IPS-NIHi11 (cell line): ENCODE measurements at places on chromosomes 7 and 10.

DNA sequence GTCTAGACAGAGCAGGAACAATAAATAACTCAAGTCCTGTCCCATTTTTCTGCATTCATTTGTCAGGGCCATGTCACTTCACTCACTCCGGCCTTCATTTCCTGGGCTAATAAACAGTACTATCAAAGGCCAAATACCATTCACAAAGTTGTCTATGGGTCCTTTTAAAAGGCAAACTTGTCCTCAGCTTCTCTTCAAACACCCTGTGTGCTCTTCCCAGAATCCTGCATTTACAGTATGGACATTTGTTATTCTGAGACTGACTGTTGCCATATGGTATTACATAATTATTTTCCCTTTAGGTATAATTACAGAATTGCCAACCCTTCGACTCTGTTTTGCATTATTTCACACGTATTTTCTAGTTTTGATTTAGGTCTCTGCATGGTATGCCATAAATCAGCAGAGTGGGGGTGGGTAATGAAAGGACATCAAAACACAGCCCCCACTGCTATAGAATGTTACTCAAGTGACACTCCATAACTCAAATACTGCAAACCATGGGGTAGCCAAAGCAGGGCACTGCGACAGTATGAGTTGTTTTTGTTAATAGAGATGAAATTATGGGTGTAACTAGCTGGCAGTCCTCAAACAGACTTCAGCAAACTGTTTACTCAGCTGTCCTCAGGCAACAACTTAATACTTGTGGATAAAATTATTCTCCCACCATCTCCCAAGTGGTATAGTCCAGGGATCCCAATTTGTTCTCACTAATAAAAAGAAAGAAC, 183.7 kb downstream of the TRIL start:
- DNase-seq: no peak

GRCh38 chr10:49288341-49289065, 10.5 kb upstream of the C10orf71 start:
- no peak for DNase-seq

- DNase-seq: no peak
These were observed 404.5 kb downstream of the INHBA start for GRCh38 chr7:41298409-41298808.

GRCh38 chr7:44448922-44449583, 41.4 kb downstream of the NUDCD3 start:
- DNase-seq: no peak

DNA sequence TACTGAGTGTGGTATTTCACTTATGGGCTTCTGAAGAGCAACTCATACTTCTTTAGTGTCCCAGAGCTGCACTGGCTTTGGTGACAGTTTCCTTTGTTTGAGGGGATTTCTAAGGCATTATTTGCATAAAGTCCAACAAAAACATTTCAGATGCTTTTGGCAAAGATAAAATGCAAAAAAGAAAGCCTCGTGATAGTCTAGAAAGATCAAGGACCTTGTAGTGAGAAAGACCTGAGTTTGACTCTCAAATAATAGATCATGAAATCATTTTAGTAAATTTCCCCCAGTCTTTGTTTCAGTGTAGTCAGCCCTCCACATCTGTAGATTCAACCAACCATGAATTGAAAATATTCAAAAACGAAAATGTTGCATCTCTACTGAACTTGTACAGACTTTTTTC, 107.4 kb downstream of the EEPD1 start:
- DNase-seq: no peak

DNA sequence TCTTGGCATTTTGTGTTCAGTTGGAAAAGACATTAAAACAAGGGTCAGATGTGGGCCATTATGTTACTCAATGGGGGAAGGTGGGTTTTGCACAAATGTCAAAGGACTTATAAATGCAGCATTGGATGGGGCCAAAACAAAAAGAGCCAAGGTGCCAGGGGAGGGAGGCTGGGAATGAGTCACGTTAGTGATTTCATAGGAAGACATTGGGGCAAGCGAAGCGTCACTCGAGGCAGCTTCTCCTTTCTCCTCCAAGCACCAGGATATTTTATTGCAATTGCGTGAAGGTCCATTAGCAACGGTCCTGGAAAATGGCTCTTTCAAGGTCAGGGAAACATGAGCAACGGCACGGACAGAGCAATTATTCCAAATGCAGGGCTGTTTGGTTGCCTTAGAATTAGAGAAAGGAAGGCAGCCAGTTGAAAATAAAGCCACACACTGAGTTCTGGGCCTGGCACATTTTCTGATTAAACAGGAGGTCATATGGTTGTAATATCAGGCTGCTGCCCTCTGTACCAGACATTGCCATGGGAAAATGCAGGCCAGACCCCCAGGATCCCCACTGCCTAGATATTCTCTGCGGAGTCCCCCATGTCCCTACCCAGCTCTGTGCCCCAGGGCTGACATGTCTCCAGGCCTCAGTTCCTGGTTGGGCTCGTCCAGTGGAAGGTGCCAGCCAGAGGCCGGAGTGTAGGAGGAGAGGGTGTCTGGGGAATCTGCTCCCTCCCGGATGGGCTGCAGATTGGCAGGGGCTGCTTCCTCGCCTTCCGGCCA, 63.3 kb upstream of the NANOS1 start:
- no peak for DNase-seq

GRCh38 chr10:43117777-43118583, 20.3 kb upstream of the CSGALNACT2 start:
- no peak for DNase-seq

GRCh38 chr10:31642281-31642680, 286.4 kb downstream of the ARHGAP12 start:
- DNase-seq: no peak

DNA sequence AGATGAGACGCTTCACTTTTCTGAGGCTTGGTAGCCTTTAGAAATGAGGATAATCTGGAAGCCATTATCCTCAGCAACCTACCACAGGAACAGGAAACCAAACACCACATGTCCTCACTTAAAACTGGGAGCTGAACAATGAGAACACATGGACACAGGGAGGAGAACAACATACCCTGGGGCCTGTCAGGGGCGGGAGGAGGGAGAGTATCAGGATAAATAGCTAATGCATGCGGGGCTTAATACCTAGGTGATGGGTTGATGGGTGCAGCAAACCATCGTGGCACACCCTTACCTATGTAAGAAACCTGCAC, 48.9 kb downstream of the LRGUK start:
- no peak for DNase-seq

DNA sequence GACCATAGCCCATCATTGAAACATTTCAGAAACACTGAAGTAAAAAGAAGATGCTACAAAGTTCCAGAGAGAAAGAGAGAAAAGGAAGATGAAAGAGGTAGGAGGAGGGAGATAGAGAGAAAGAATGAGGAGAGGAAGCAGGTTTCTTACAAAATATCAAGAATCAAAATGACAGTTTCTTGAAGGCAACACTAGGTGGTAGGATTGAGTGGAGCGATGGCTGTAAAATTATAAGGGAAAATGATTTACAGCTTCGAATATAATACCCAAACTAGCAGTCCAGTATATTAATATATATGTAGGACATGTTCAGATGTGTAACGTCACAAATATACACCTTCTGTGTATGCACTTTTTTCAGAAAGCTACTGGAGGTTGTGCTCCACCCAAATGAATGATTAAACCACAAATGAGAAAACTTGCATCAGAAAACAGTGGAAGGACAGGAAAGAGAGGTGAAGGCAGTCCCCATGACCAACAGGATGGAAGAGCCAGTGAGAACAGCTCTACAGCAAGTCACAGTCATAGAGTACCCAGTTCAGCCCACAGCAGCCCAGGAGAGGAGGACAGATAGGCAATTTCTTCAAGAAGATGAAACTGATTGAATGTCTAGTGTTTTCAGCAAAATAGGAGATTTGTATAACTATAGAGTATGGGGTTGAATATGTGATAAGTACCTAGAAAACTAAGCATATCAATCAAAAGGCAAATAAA, 151.5 kb upstream of the TARP start:
- DNase-seq: no peak

- DNase-seq: no peak
These were observed 25.9 kb upstream of the PANK1 start for GRCh38 chr10:89670926-89671325.

GRCh38 chr10:14350006-14350405, 19.3 kb upstream of the FRMD4A start:
- no peak for DNase-seq

GRCh38 chr7:92137557-92137956, 3.3 kb upstream of the CYP51A1 start:
- no peak for DNase-seq

DNA sequence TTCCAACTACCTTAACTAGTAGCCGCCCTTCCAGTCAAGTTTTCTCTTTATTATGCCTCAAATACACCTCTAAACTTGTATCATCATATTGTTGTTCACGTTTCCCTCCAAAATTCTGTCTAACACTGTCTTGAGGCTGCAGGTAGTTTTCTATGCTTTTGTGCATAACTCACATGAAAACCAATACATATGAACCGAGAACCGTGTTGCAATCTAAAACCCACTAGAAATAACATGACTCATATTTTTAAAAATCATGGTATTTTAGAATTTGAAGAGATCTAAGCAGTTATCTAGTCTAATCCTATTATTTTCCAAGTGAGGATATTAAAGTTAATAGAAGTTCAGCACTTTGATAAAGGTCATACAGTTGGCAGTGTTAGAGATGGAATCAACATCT, 18.2 kb downstream of the LIPF start:
- no peak for DNase-seq

- DNase-seq: no peak
These were observed 53.4 kb downstream of the PAPSS2 start for GRCh38 chr10:87712913-87713616.

DNA sequence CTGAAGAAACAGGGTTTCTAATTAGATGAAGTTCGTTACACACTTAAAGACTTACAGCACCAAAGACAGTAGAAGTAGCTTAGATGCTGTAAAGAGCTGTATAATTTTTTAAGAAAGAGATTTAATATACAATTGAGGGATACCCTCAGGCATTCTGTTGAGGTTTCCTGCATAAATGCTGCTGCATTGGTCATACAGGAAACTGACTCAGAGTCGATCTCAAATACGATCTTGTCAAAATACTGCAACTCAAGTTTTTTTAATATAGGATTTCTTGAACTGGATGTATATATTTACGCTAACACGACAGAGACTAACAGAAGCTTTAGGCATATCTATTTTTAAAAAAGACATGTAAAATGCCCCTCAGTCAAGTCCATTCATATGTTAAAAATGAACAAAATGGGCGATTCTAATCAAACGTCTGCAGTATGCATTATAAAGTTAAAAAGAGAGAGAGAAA, 2.4 kb upstream of the ARID5B start:
- DNase-seq: no peak

DNA sequence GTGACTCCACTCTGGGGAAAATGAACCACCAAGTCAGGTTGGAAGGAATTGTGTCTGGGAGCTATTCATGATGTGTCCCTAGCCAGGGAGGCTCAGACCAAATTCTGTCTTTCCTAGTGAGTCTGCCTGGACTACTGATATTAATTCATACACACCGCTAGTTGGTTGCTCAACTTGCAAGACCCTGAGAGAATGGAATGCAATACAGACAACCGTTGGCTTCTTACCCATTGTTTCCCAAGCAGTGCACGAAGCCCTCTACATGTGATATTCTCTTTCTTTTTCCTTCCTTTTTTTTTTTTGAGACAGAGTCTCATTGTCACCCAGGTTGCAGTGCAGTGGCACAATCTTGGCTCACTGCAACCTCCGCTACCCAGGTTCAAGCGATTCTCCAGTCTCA, 19.4 kb upstream of the SRGN start:
- no peak for DNase-seq

DNA sequence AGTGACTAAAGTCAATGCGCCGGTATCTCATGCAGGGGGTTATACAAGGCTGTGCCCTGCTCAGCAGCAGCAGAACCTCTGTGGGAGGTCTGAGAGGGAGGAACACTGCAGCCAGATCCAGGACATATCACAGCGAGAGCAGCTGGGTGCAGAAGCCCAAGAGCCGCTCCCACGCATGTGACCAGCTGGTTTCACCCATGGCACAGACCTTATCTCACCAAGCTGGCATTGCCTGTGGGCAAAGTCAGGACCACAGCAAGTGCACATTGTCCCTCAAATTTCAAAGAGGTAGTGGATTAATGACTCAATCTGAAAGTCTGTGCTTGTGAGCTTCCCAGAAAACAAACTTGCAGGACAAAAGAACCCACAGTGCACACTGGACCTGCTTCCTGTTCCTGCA, 31.6 kb upstream of the AKR1C1 start:
- DNase-seq: no peak

GRCh38 chr7:52472006-52472620, 563.3 kb upstream of the POM121L12 start:
- DNase-seq: no peak

DNA sequence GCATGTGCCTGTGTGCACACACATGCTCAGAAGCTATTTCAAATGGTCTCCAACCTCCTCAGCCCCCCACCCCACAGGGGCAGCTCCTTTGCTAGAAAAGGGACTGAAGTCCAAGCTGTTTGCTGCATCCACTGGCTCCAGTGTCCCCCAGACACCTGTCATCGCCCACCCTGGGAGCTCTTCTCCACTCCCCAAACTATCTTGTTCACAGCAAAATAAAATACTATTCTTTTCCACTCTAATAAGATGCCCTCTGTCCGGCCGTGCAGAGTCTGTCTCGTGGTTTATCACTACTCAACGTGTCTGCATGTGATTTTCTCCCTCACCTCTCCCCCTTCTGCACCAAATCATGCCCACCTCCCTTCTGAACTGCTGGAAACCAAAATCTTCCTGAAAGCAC, 25.6 kb downstream of the HIPK2 start:
- no peak for DNase-seq

GRCh38 chr10:75209086-75209920, 1.3 kb upstream of the VDAC2 start:
- no peak for DNase-seq

- DNase-seq: no peak
These were observed 964.8 kb downstream of the SORCS3 start for GRCh38 chr10:105605918-105606317.

DNA sequence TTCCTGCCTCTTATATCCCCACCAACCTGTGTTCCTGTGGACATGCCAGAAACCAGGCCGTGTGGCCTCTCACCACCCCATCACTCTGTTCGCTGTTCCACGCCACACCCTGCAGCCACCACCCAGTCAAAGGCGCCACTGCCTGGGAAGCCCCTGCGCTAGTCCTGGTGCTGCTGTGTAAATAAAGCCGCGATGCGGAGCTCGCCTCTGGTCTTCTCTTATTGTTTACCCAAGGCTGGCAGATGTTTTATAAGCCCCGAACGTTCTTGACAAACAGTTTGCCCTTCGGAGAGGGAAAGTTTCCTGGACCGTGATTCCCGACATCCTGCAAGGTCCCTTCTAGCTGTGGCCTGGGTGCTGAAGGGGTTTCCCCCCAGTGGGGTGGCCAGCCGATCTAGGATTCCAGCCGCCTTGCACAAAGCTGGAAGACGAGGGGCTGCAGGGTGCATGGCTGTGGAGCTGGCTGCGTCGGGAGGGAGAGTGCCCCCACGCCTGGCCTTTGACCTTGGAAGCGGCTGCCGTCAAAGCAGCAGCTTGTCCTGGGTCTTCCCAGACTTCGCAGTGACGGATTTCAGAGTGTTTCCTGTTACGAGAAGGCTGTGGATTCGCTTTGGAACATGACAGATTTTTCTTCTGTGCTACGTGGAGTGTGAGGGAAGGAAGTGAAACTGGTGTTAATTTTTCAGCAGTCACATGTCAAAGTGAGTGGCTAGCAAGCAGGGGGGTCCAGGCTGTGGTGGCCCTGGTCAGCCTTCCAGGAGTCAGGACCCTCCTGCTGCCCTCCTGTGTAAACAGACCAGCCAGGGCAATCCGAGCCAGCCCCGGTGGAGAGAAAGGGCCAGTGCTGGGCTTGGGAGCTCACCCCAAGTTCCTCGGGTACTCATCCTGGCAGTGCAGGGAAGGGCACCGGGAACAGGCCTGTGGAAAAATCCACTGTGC, 61.6 kb downstream of the LHPP start:
- no peak for DNase-seq
